Activated naive CD4-positive, alpha-beta T cell treated with anti-CD3 and anti-CD28 coated beads for 36 hours (primary cell): ENCODE measurements at places on chromosomes 3 and 15.

- DNase-seq = no peak
Observed at GRCh38 chr3:172087198-172087597, 47.8 kb downstream of the FNDC3B start.

GRCh38 chr3:88758676-88759075 lies 348.7 kb upstream of the EPHA3 start:
- DNase-seq = no peak

- peak; percentile 53 for DNase-seq
Observed at GRCh38 chr3:196726788-196727675, 12.6 kb upstream of the PAK2 start.

GRCh38 chr3:60202052-60202726 lies 1049.1 kb downstream of the FHIT start:
- no peak for DNase-seq

DNA sequence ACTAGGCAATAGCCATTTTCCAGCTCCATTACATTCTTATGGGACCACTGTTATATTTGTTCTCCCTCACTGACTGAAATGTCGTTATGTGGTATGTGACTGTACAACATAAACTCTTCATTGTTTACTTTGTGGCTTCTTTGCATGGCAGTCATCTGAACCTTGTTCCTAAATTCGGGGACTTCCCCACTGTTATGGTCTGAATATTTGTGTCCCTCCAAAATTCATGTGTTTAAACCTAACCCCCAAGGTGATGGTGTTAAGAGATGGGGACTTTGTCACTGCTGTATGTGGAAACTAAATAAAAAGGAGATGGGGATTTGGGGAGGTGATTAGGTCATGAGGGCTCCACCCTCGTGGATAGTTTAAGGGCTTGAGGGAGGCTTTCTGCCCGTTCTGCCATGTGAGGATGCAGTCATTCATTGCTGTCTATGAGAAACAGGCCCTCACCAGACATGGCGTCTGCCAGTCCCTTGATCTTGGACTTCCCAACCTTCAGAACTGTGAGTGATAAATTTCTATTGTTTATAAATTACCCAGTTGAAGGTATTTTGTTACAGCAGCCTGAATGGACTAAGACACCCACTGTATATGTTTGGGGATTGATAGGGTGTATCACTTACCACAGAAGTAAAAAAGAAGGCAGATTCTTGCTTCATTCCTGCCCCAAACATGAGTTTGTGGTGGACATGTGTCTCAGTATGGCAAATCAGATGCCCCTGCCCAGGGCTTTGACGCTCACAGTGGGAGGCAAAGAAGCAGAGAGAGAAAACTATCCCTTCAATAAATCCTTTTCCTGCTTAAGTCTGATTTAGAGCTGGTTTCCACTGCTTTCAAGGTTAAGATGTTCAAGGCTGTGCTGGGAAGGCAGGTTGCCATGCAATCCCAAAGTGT lies 138.0 kb upstream of the UBE2E1 start:
- no peak for DNase-seq

GRCh38 chr15:67549736-67550135 lies 7.2 kb downstream of the MAP2K5 start:
- no peak for DNase-seq

DNA sequence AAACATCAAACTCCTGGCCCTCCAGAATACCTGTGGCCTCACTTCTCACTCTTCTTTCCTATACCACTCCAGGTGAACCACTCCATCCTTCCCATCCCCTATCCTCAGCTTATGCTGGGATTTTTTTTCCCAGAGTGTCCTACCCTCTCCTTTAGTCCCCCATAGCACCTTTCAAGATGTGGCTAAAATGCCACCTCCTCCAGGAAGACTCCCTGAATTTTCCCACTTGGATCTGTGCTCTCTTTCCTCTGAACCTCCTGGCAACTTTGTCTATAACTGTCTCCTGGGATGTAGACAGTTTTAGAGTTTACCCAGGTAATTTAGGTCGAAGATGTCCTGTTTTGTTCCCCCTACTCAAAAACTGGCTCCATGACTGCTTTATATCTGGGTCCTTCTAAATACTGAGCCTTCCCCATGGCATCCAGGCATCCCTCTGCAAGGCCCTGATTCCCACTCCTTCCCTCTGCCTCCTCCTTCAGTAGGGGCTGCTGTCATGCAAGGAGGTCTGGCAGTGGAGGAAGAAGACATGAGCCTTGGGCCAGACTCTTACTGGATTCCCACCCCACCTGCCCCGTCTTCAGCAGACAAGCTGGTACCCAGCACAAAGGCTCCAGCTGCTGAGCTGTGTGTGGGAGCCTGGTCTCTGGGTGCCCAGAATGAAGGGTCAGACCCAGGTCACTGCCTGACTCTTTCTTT lies 161.5 kb downstream of the SMAD6 start:
- no peak for DNase-seq

DNA sequence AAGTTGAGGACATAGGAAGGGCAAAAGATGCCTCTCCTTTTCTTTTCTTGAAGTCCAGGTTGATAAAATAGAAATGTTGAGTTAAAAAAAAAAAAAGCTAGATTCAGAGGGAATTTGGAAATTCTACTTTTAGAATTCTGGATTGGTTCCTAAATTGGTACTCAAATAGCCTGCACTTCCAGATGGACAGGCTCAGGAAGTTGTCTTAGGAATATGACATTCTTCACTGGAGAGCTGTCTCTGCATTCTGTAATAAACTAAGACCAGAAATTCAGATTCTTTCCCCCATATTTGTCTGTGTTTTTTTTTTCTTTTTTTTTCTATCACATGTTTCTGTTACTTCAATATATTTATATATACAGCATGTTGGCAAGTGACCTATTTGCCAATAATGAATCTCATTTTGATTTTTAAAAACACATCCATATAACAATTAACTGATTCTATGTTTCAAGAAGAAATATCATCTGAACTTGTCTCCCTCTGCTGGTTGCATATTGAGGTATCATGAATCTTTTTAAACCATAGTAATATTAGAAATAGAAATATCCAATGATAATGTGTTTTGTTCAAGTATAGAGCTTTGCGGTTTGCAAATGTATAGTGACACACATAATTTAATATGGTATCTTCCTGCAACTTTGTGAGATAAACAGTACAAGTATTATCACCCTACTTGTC lies 8.5 kb upstream of the LSAMP start:
- no peak for DNase-seq

DNA sequence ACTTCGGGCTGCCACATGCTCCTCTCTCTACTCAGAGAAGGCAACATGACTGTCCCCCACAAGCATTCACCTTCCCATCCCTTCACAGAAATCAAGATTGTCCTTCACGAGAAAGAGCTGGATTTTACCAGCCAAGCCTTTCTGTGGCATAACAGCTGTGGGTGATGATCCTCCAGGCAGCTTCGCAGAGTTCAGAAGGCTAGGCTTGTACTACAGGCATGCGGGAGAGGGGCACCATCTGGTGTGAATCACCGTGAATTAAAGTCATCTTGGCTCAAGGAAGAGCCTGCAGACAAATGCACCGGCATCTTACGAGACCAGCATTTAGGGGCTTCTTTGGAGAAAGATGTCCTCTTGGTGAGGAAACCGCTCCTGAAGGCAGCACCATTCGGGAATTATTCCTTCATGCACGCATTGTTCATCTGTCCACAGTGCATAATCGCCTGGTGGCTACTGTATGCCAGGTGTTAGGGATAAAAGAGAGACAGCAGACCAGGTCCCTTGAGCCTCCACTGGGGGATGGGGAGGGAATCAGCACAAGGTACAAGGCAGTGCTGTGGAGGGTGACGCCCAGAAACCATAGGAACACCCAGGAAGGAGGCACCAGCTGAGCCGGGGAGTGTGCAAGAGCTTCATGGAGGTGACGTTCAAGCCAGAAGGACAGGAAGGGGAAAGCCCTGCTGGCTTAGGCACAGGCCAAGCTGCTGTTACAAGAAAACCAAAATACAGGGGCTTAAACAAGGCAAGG lies 108.6 kb downstream of the TMEM266 start:
- no peak for DNase-seq

GRCh38 chr3:82012775-82013174 lies 251.3 kb upstream of the GBE1 start:
- DNase-seq = no peak

DNA sequence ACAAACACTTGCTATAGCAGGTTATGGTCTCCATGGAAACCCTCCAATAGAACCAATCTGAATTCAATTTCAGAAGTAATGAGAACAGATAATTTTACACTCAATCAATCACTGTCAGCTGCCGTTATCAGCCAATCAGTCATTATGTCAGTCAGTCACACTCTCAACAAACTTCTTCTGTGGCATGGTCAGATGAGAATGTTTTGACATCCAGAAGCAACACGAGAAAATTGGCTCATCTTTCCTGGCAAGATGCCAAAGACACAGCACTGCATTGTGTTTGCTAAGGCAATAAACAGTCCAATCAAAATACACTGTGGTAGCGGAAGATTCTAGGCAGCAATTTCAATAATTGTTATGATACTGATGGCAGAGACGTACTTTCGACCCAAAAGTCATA lies 190.7 kb downstream of the RORA start:
- no peak for DNase-seq

- no peak for DNase-seq
Observed at GRCh38 chr3:110267304-110267845, 804.2 kb upstream of the NECTIN3 start.

DNA sequence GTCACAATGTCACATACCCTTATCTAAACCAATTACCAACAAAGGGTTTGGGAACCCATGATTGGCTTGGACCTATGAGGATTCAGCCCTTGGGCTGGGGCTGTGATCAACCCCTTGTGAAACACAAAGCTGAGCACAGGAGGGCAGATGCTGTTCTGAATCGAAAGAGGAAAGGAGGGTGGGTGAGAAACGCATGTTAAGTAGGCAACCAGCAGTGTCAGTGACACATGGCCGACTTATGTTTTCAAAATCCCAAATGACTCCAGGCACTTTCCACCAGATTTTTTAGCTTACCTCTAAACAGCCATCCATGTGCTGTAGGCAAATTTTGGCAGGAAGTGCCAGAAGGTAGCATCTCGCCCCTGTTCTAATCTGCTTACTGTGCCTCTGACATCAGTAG lies 34.1 kb upstream of the KLHL25 start:
- DNase-seq = no peak

- peak; percentile 16 for DNase-seq
Observed at GRCh38 chr3:14141144-14141543, 16.3 kb downstream of the TMEM43 start.

DNA sequence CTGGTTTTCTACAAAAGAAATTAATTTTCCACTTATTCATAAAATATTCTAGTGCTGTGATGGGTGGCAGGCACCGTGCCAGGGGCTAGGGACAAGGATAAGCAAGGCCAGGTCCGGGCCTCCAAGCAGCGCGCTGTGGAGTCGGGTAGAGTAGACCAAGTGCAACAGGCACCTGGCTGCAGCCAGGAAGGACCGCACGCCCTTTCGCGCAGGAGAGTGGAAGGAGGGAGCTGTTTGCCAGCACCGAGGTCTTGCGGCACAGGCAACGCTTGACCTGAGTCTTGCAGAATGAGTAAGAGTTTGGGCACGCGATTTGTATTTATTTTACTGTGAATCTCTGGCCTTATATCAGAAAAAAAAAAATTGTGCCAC lies at the start of gene CASR:
Gene CASR, plus strand, starts transcription at position 148 of the 372 bp plus-strand sequence. CDS start 70,522 bp downstream, outside the sequence.
- DNase-seq = peak; percentile 8

- no peak for DNase-seq
Observed at GRCh38 chr15:71939981-71940588, 129.7 kb downstream of the NR2E3 start.

GRCh38 chr3:21544076-21544462 lies 206.9 kb downstream of the ZNF385D start:
- no peak for DNase-seq

DNA sequence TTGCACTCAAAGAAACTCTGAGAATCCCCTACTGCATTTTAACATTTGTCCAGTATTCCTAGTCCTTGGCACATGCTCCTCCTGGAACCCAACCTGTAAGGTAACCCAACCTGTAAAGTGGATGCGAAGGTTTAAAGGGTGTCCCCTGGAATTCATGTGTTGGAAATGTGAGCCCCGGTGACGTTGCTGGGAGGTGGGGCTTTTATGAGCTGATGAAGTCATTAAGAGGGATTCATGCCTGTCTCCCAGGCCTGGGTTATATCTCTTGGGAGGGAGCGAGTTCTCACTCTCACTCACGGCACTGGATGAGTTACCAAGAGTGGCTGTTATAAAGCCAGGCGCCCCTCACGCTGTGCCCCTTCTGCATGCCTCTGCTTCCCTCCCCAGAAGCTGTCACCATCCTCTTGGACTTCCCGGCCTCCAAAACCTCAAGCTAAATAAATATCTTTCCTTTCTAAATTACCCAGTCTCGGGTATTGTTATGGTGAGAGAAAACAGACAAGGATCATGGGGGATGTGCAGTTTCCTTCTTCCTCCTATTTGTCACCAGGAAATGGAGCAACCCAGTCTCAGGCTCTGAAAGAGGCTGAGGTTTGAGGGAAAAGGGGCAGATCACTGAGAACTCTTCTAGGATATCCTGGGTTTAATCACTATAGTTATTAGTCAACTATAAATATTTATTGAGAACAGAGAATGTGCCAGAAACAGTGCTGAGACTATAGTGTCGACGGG lies 7.6 kb downstream of the XXYLT1 start:
- no peak for DNase-seq

- DNase-seq = no peak
Observed at GRCh38 chr3:13963137-13963886, 83.4 kb upstream of the WNT7A start.

DNA sequence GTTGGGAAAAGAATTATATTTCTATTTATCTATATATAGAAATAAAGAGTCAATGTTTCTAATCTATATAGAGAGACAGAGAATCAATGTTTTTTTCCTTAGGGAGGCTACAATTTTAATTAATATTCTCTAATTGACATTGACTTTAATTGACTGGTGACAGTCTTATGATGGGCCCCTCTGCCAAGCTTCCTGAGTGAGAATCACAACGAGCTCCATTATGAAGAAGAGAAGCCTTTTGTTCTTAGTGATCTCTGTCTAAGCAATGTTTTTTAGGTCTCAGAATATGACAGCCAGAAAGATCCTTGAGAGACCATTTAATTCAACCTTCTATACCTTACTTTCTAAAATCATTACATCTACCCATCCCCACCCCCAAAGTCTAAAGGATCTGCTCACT lies 70.9 kb downstream of the IGSF11 start:
- DNase-seq = no peak

DNA sequence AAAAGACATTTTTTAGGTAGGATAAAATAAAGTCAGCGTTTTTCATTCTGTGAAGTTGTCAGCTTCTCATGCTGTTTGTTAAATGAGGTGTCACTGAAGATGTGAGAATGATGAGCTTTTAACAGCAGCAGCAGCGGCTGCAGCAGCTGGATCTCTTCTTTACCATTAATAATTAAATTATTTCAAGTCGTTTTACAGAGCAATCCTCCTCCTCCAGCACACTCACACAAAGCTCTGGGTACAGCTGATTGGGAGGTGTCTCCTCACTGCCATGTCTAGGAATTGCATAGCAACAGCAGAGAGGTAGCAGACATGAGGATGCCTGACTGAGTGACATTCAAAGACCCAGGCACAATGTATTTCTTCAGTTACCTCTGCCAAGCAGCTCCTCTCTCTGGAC lies 46.7 kb upstream of the PLAAT1 start:
- DNase-seq = no peak
